ENCODE measurements at places on chromosomes 12 and 14.

DNA sequence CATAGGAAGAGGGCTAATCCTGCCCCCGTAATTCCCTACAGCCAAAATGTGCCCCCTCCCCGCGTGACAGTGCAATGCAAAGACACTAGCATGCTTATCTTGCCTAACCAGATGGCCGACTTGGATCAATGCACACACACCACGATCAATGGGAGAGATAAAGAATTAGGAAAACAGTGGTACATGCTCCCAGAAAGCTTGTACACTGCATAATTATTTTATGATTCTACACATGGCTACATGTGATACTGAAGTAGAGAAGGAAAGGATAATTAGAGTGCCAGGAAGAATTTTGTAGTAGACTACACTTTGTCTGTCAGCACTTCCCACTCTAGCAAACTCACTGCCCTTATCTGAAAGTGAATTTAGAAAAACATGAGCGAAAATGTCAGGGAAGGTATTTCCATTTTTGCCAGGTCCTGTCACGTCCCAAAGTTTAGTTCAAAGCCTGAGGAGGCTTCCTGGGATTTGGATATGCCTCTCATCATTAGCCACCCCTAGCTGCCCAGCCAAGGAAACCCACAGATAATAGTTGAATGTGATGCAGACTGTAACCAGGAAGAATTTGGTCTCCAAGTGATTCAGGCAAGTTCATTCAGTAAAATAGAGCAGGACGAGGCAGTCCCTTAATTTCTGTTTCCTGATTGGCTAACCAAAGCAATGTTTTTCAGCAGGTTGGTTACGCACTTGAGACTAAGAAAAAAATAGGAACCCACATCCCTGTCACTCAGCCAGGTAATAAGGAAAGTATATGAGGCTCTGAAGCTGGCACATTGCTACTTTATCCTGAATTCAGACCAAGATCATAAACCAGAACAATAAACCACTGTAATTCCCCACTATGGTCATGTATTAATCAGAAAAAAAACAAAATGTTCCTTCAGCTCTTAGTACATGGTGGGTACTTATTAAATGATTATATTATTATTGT, 199.6 kb upstream of the OTX2 start:
- DNase-seq: no peak

- DNase-seq: no peak
Measured at GRCh38 chr14:104252256-104253215, 114.1 kb downstream of the KIF26A start.

GRCh38 chr12:85807730-85808129, 28.5 kb downstream of the RASSF9 start:
- no peak for DNase-seq

- no peak for DNase-seq
Measured at GRCh38 chr12:53733807-53734200, 6.6 kb upstream of the CALCOCO1 start.

- DNase-seq: no peak
Measured at GRCh38 chr14:25246751-25247150, 196.8 kb upstream of the STXBP6 start.

- DNase-seq: no peak
Measured at GRCh38 chr12:110743571-110744093, 941 bp upstream of the PPP1CC start.

GRCh38 chr12:106978035-106978800, 8.7 kb downstream of the MTERF2 start:
- DNase-seq: no peak

GRCh38 chr14:77314043-77314442, 6.6 kb downstream of the POMT2 start:
- DNase-seq: no peak
